ENCODE measurements at places on chromosomes 11 and 22.

- DNase-seq: no peak
Measured at GRCh38 chr22:44214764-44215163, 34.0 kb downstream of the PARVG start.

- no peak for DNase-seq
Measured at GRCh38 chr11:36123336-36124101, 165.7 kb downstream of the COMMD9 start.

DNA sequence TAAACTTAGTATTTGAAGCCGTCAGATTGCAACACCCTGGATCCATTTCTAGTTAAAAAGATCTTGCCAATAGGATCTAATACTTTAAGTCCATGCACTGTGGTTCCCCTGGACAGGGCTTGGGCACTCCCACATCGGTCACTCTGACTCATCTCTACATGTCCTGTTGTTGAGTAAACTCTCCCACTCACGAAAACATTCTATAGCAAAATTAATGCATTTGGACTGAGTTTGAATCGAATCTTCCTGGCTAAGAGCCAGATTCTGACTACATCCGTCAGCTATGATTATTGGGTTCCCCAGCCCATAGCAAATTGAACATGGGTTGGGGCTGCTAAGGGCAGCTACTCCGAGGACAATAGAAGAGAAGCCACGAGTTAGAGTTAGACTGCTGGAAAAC lies 182.1 kb upstream of the SORL1-AS1 start:
- no peak for DNase-seq

DNA sequence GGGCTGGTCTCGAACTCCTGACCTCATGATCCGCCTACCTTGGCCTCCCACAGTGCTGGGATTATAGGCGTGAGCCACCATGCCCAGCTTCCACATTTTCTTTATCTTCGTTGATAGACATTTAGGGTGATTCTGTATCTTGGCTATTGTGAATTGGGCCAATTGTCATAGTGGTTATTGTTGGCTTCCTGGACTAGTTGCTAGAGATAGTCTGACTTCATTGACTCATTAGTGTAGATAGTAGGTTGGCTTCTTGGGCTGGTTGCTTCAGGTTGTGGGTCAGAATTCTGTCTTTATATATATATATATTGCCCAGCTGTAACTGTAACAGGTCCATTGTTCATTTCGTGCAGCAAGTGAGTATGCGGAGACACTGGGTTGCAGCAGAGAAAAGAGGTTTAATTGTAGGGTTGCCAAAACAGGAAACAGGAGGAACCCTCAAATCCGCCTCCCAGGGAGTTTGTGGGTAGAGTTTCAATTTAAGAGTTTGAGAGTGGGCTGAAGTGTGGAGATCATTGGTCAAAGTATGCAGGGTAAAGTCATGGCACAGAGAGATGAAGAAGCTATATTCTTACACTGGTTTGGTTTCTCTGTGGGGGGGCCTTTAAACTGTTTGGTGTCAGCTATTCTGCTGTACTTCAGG lies 22.0 kb downstream of the ATG13 start:
- DNase-seq: no peak

GRCh38 chr11:104057908-104058307 lies 21.5 kb downstream of the DDI1 start:
- no peak for DNase-seq

DNA sequence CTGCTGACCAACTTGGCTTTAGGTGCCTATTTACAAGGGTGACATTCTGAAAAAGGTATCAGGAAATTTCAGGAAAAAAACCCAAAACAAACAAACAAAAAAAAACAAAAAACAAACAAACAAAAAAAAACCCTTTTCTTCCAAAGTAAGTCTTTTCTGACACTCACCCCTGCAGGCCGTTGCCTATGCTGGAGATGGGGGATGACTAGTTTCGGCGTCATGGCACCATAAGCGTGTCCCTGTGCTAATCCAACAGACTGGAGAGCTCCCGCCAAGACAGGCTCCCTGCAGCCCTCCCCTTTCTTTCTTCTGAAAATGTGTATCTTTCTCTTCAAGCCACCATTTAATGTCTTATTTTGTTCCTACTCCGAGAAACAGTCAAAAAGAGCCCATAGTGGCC lies 13.7 kb downstream of the VSIG10L2 start:
- no peak for DNase-seq

DNA sequence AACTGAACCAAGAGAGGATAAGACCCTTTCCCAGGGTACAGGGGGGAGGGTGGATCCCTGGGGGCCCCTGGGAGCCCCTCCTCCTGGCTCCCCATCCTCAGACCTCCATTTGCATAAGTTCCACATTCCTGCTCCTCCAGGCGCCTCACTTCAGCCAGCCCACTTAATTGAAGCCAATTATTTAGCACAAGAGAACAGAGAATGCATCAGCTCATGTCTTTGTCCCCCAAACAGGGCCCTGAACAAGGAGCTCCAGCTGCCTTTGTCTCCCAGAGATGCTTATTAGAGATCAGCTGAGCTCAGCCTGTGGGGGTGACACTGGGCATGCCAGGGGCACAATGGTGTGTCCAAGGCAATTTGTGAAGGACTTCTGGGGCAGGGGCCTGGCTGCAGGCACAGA lies 89.9 kb upstream of the PRDM11 start:
- DNase-seq: no peak

DNA sequence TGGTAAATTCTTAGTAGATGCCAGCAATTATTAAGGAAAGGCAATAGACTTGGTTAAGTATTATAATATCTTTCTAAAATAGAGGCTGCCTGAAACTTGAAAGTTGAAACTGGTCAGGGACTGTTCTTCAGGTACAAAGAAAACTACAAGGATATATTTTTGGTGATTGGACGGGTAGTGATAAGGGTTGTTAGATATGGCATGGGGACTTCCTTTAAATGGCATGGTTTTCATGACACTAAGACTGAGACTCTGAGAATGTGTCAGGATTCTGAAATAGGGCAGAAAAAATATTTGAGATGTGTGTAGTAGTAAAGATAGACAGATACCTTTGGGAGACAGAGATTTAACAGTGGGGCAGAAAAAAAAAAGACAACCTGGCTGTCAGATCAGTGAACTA lies 108.4 kb upstream of the SLC5A12 start:
- no peak for DNase-seq

DNA sequence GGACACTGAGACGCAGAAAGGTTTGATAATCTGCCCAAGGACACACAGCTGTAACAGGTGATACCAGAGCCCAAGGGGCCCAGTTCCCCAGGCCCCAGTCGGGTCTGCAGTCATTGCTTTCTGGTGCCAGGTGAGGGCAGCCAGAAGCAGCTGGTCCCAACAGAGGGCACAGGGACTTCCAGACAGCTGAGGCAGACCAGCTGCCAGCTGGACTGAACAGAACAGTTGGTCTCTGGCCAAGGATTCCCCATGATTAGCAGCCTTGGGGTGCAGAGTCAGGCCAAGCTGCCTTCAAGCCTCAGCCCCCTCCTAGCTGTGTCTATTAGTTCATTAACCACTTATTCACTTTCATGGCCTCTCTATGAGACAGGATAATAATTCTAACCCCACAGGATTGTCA lies 105.6 kb downstream of the RRAS2 start:
- no peak for DNase-seq

DNA sequence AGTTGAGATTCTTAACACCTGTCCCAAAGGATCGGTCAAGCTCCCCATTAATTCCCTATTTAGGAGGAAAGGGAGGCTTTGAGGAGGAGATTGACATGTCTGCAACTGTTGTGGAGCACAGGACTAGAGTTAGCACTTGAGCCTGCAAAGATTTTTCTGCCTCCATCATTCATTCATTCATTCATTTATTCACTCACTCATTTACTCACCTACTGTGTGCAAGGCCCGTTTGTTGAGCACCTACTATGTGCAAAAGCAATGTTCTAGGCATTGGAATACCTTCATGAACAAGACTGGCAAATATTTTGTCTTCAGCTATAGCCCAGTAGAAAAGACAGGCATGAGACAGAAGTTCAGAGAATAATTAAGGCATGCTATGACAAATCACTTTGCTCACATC lies 43.2 kb upstream of the CD82 start:
- no peak for DNase-seq

DNA sequence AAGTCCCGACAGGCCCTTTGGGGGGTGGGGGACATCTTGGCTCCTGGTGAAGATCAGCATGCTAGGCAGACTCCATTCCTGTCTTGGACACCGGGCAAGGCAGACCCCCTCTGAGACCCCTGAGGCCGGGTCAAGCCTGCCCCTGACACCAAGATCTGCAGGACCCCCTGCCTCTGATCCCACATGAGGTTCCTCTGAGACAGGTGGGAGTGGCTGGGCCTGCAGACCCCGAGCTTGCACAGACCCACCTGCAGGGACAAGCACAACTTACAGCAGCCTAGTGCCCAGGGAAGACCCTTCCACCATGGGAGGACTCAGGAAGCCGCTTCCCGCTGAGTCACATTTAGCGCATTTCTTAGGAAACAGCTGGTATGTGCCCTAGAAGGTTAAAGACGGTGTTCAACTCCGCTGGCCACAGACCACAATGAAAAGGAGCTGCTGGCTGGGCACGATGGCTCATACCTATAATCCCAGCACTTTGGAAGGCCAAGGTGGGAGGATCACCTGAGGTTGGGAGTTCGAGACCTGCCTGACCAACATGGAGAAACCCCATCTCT lies 15.5 kb downstream of the ARVCF start:
- DNase-seq: no peak

GRCh38 chr11:120547811-120548681 lies 36.5 kb downstream of the GRIK4 start:
- DNase-seq: no peak

DNA sequence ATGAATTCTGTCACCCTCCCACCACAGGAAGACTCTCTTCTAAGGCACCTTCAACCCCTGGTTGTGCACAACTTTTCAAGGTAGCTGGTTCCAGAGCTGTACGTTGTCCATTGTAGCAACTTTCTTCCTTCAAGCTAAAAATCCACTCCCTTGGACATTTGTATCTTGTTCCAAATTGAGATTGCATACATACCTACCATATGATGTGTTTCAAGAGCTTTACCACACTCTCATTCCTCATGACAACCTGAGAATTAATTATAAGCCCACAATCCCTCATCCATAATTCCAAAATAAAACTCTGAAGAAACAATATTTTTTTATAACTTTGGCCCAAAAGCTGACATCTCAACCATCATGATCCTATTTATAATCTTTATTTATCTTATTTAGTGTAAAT lies 3.0 kb downstream of the OR52W1 start:
- no peak for DNase-seq

DNA sequence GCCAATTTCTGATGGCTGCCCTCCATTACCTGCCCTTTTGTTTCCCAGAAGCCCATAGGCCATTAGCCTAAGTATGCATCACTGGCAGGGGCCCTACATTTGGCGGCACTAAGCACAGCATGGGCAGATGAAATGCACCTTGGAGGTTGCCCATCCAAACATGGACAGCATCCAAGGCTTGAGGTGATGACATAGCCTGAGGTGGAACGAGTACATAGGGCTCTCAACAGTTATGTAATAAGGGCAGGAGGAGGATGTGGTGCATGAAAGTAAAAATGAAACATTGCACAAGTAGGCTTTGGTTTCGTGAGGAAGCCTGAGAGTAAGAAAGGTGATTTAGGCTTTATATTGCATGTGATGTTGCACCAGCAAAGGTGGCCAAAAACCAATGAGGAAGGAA lies 148.1 kb downstream of the FAM76B start:
- peak; percentile 32 for DNase-seq

DNA sequence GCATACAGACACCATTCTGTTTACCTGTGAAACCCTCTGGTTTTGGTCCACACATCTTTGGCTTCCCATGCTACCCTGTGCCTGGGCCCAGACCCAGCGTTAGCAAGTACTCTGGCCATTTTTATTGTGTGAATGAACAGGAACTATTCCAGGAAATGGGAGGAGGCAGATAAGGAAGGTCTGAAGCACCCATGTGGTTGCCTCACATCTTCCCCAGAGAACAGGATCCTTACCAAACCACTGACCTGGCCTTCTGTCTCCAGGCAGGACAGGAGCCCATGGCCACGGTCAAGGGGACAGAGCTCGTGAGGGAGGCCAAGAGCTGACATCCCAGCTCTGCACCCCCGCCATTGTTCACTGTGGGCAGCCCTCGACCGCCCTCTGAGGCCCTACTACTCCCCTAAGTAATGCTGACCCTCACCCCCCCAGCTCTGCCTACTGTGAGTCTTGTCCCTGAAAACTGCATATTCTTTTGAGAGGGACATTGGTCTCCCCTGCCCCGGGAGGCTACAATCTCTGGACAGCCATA lies 97.7 kb upstream of the TP53I11 start:
- DNase-seq: no peak

DNA sequence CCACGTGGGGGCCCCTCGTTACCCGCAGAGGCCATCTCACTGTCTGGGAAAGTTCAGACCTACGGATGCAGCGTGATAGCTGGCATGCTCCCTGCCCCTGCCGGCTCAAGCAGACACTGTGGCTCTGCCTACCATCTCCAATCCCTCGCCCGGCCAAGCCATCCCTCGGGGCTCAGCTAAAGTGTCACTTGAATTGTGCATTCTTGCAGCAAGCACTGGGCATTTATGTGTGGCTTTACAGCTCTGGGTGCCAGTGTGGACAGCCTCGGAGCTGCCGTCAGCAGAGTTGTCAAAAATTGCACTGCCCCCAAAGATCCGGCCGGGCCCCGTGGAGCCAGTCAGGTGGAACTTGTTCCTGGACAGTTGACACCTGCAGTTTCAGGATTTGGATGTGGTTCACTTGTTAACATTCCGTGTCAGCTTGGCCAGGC lies 75.0 kb upstream of the FGF3 start:
- no peak for DNase-seq

GRCh38 chr11:12170984-12171383 lies 60.6 kb downstream of the MICAL2 start:
- DNase-seq: no peak

DNA sequence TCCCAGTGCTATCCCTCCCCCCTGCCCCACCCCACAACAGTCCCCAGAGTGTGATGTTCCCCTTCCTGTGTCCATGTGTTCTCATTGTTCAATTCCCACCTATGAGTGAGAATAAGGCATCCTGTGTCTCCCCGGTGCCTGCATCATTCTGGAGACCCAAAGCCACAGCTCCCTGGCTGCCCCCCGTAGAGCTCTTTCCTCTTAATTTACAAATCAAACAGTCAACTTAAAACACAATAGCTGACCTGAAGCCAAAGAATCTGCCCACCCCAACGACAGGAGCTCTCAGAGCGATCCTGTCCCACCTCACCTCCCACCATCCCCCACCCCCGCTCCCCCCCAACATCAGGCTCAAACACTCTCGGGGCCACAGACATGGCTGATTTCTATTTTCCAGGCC lies 558.3 kb downstream of the BRD1 start:
- DNase-seq: no peak

GRCh38 chr11:8721609-8722500 lies 39.3 kb downstream of the RPL27A start:
- DNase-seq: no peak

- DNase-seq: no peak
Measured at GRCh38 chr11:77351281-77351886, 49.9 kb upstream of the GDPD4 start.
